ENCODE measurements at places on chromosomes 4 and X. TPM values are rescaled to one million over a fixed set of nuclear protein-coding genes. Genes with fewer than 3 reads are reported as not detected.

The CORIN gene
- total RNA-seq = 3.9 TPM

The TMEM156 gene
- total RNA-seq = 0.62 TPM

The CXCL8 gene
- 6.2 TPM for total RNA-seq

The PITX2 gene
- not detected for total RNA-seq

The CA5B gene
- 12.6 TPM for total RNA-seq

The PAGE5 gene
- total RNA-seq = not detected

The RHOXF2B gene
- total RNA-seq = not detected

The ANXA10 gene
- total RNA-seq = not detected

The LIMCH1 gene
- 267 TPM for total RNA-seq

The NXF3 gene
- 13.5 TPM for total RNA-seq

The TLR1 gene
- 35.3 TPM for total RNA-seq

The POF1B gene
- total RNA-seq = 2.5 TPM

The P2RY10 gene
- 1.2 TPM for total RNA-seq

GRCh38 chr4:5810770-5811430 lies 82.0 kb downstream of the CRMP1 start:
- DNase-seq = no peak

DNA sequence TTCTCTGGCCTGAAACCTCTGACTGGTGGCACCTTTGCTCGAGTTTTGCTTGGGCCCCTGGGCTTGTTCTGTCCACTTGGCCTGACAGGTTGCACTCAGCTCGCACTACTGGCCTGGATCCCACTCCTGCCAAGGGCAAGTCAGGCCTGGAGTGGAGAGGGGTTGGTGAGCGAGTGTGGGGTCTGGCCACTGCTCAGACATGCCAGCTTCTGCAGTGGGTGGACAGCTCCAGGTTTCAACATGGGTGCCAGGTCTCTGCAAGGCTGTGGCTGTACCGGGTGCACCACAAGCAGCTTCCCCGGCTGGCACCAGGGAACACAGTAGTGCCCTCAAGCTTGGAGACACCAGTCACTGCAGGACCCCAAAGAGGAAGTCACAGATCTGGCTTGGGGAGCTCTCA lies 91.6 kb upstream of the CXorf51A start:
- no peak for DNase-seq

- peak; percentile 58 for DNase-seq
Observed at GRCh38 chrX:9464435-9465371, at the start of gene TBL1X. Gene TBL1X, plus strand, starts transcription at chrX:9465058. Its CDS starts 188,529 bp downstream, at chrX:9653587.

DNA sequence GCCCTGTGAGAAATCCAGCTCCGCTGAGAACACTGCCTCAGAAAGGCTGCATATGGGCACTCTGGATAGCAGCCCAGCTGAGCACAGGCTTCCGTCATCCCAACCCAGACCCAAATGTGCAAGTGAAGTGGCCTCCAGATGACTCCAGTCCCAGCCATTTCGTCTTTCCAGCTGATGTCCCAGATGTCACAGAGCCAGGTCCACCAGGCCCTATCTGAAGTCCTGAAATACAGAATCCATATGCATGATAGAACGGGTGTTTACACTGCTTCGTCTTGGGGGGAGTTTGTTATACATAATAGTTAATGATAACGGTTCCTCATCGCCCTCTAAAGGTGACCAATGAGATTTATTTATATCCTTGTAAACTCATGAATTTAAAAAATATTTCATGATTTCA lies 72.6 kb upstream of the TRIM2 start:
- no peak for DNase-seq

- DNase-seq = no peak
Observed at GRCh38 chrX:18855919-18856644, 127.8 kb downstream of the PHKA2 start.

- DNase-seq = no peak
Observed at GRCh38 chrX:41559235-41560052, 112.3 kb downstream of the NYX start.

DNA sequence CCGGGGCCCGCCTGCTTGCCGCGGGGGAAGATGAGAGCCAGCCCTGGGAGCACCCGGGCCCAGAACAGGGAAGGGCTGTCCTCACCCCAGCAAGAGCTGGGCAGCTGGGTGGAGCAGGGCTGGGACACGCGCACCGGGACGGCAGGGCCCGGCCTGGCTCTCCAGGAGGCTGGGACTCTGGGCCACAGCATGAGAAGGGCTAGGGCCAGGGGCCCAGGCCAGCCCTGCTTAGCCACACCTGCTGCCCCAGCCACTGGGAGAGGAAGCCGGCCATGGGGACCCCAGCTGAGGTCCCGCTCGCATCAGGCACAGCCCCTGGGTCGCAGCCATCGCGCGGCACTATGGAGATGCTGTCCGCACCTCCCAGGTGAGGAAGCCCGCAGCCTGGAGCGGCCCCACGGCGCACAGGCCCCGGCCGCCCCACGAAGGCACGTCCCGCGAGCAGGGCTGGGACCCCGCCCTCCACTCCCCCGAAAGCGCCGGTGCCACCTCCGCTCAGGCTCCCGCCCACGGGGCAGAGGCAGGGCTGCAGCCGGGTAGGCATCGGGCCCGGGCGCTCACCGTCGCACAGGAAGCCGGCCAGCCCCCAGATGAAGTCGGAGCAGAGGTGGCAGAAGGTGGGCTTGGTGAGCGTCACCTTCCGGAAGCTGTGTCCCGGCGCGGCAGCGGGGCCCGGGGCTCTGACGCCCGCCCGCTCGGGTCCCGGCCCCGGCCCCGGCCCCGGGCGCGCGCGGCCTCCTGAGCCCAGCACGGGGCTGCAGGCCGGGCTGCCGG lies 531 bp downstream of the DGKQ start:
- DNase-seq = peak; percentile 72

- DNase-seq = no peak
Observed at GRCh38 chr4:109027016-109027500, 264.2 kb upstream of the ETNPPL start.

GRCh38 chr4:167711517-167711916 lies 380.8 kb upstream of the ANXA10 start:
- no peak for DNase-seq

GRCh38 chrX:107676559-107677378 lies 48.5 kb downstream of the PRPS1 start:
- peak; percentile 93 for DNase-seq

DNA sequence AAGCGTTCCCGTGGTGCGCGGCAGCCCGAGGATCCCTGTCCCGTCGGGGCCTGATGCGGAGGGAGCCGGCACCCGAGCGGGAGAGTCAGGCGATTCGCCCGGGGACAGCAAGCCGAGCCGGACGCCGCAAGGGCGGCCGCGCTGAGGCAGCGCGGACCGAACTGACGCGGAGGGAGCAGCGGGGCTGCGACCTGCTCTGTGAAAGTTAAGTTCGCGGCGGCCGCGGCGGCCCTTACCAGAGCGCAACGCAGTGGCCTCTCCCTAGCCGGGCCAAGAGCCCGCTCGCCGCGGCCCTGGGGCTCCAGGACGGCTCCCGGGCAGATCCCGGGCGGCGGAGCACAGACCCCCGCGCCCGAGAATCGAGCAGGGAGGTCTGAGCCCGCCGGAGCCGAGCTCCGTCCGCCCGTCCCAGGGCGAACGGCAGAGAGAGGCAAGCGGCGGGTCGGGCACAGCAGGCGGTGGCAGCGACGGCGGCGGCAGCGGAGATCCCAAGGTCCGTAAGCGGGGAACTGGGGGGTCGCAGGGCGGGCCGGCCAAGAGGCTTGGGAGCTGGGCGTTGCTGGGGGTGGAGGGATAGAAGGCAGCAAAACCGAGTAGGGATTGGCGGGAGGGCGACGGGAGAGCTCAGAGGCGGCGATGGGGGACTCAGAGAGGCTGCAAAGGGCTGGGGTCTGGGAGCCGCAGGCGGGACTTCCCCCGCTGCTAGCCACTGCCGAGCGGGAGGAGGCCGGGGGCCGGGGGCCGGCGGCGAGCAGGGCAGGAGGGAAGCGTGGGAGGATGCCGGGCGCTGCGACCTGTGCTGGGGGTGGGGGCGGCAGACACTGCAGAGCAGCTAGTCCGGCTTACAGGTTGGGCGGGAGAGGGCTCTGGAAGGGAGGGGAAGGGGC lies 1.0 kb downstream of the GPR50 start:
- no peak for DNase-seq

DNA sequence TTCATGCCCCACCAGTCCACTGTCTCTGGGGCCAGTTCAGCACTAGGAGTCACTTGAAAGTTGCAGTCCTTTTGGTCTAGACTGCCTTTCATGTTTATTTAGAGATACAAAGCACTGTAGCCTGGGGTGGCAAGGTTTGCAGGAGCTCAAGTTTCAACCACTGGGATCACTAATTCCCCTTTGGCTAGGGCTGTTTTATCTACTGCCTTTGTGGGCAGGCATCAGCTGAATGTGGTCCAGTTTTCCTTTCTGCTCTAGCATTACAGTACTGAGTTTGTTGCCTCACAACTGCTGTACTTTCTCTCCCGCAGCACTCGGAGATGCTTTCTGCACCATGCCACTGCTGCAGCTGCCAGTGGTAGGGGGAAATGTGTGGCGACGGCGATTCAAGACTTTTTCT lies 222.3 kb upstream of the HDX start:
- no peak for DNase-seq

- no peak for DNase-seq
Observed at GRCh38 chr4:14259936-14260335, 632.4 kb upstream of the BOD1L1 start.

DNA sequence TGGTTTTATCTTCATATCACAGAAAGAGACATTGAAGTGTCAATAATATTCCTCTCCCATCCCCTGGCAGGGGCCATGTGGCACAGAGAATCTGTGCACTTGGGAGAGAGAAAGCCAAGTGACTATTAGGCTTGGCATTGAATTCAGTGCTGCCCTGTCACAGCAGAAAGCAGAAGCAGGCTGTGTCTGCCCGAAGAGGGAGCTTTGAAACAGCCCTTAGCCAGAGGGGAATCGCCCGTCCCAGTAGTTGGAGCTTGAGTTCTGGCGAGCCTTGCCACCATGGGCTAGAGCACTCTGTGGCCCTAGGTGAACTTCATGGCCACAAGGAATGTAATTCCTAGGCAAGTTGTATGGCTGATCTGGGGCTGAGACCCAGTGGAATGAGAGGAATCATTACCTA lies 282.5 kb upstream of the PCDH10 start:
- DNase-seq = no peak

GRCh38 chrX:150366951-150367545 lies 3.9 kb downstream of the MAMLD1 start:
- DNase-seq = no peak

- DNase-seq = no peak
Observed at GRCh38 chr4:74058048-74058651, 19.7 kb upstream of the CXCL3 start.

GRCh38 chrX:72236841-72237240 lies 2.0 kb downstream of the ERCC6L start:
- no peak for DNase-seq

- DNase-seq = no peak
Observed at GRCh38 chrX:100417681-100418080, 7.6 kb upstream of the PCDH19 start.

GRCh38 chr4:138224614-138225013 lies 17.5 kb downstream of the SLC7A11 start:
- DNase-seq = no peak

DNA sequence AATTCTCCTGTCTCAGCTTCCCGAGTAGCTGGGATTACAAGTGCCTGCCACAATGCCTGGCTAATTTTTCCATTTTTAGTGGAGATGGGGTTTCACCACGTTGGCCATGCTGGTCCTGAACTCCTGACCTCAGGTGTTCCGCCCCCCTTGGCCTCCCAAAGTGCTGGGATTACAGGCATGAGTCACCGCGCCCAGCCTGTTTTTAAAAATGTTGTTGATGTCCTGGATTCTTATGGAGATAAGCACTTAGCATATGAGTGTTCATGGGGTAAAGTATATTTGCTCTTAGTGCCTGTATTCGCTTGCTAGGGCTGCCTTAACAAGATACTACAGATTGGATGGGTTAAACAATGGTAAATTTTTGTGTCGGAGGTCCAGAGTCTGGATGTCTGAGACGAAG lies 91.7 kb downstream of the CEP44 start:
- no peak for DNase-seq

DNA sequence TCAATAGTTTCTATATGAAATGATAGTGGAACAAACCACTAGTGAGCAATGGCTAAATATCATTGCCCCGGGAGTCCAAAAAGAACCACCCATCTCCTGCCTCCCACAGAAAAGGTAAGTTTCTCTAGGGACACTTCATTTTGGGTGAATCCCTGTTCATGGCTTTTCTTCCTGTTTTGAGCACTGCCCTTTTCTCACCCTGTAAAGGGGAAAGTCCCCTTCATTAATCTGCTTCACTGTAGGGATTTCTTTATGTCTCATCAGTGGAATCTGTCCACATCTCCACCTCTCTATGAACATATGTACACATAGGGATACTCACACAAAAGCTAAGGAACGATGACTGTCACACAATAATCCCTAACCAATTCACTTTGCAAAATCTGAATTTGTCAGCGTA lies 28.6 kb downstream of the MAGED4 start:
- no peak for DNase-seq

- no peak for DNase-seq
Observed at GRCh38 chr4:102734591-102735385, 26.0 kb downstream of the MANBA start.

DNA sequence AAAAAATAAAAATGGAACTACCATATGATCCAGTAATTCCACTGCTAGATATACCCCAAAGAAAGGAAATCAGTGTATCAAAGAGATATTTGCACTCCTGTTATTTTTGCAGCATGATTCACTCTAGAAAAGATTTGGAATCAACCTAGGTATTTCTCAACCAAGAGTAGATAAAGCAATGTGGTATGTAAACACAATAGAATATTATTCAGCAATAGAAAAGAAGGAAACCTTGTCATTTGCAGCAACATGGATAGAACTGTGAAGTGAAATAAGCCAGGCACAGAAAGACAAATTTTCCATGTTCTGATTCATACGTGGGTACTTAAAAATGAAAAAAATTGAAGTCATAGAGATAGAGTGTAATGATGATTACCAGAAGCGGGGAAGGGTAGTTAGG lies 362.3 kb upstream of the EPHA5 start:
- DNase-seq = no peak

- no peak for DNase-seq
Observed at GRCh38 chrX:129593137-129593536, 53.1 kb downstream of the OCRL start.

- no peak for DNase-seq
Observed at GRCh38 chr4:15547392-15547791, 77.7 kb downstream of the CC2D2A start.

DNA sequence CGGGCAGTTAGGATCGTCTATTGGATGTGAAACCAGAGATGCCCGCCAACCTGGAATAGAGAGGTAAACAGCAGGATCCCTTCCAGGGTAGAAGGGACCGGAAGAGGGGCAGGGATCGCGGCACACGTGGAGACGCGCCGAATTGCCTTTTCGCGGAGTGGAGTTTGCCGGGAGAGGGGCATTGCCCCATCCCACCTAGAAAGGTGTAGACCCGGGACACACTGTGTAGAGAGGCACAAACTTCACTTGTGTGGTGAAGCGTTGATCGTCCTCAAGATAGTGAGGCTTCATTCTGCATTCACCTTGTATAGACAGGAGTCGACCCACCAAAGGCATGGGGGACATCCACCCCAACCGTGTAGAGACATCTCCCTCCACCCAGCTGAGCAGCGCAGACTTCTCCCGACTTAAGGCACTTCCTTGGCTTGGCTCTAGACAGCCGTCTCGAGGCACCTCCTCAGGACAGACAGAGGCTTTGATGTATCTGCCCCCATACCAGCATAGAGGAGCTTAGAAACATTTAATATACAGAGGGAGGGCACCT lies 410 bp downstream of the GNL3L start:
- no peak for DNase-seq

GRCh38 chrX:105738162-105738561 lies 84.2 kb upstream of the NRK start:
- no peak for DNase-seq
